Amniotic stem cell (primary cell): ENCODE measurements at places on chromosomes 2 and 18.

DNA sequence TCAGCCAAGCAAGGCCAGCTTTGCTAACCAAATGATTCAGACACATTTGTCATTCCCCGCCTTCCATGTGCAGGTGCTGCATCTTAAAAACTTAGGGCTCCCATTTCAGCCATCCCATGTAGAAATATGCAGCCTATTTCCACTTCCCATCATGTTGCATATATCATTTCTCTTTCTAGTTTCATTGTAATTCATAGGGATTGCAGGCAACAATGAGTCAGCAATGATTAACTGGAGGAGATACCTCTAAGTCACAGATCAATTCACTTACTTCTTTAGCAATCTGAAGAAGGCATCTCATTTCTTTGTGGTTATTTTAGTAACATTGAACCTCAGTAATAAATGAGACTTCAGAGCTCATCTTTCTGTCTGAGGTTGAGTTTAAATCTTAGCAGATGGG is 276.1 kb upstream of the PKDCC start:
- DNase-seq, result no peak

- no peak for DNase-seq
Measured at GRCh38 chr2:127183771-127184170, 36.3 kb downstream of the CYP27C1 start.

DNA sequence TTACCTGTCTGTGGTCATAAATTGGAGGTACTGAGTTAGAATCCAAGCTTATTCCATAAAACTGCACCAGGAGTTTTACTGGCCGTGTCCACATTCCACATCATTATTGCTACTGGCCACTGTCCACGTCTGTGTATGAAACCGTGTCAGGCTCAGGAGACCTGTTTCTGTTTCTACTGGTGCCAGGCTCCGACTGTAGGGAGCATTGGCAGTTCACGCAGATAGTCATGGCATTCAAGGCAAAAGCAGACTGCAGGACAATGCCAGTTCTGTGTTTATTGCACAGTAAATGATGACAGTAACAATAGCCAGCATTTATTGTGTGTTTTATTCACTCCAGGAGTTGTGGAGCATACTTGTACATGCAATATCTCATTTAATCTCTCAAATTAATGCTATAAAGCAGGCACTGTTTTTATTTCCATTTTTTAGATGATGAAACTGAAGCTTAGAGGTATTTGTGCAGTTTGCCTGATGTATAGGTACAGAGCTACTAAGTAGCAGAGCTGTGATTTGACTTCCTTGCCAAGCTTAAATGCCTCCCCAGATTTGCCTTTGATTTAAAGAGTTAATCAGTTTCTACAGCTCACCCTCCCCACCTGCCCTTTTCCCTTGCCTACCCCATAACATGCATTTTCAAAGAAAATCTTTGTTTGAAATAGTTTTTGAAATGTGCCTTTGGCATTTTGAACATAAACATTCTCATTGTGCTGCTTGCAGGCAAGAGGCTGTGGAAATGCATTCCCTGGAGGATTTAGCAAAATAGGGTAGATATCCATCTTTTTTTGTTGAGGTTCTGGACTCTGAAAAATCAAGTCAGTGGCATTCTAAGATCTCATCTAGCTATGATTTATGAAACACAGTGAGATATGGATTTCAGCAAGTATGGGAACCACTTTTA is 55.5 kb downstream of the MAP4K4 start:
- no peak for DNase-seq

- DNase-seq, result no peak
Measured at GRCh38 chr2:229665158-229665557, 49.2 kb downstream of the DNER start.

GRCh38 chr2:58852905-58853304 is 611.8 kb upstream of the FANCL start:
- DNase-seq, result no peak

- no peak for DNase-seq
Measured at GRCh38 chr2:120472891-120473309, 127.0 kb downstream of the INHBB start.

DNA sequence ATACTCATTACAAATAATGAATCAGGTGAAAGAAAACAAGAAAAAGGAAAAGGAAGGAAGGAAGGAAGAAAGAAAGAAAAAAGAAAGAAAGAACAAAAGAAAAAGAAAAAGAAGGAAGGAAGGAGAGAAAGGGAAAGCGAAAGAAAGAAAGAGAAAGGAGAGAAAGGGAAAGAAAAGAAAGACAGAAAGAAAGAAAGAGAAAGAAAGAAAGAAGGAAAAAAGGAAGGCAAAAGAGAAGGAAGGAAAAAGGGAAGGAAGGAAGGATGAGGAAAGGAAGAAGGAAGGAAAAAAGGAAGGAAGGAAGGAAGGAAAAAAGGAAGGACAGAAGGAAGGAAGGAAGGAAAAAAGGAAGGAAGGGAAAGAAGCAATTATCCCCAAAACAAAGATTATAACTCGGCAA is 1460.4 kb upstream of the PIK3C3 start:
- DNase-seq, result no peak

DNA sequence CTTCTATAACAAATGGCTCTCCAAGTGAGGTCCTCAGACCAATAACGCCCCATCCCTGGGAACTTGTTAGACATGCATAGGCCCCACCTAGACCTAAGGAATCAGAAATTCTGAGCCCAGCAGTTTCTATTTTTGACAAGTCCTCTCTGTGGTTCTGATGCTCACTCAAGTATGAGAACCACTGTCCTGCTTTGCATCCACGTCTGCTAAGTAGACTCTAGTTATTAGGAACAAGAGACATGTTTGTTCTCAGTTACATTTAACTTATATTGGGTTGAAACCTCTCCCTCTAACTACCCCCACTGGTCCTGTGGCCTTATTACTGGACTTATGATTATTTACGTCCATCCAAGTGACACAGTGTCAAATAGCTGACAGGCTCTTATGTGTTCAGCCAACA is 70.3 kb downstream of the TMEM17 start:
- DNase-seq, result no peak

- DNase-seq, result peak; percentile 7
Measured at GRCh38 chr2:168490015-168490874, 34.2 kb downstream of the CERS6 start.

- no peak for DNase-seq
Measured at GRCh38 chr2:206798000-206798399, 32.6 kb downstream of the FASTKD2 start.

DNA sequence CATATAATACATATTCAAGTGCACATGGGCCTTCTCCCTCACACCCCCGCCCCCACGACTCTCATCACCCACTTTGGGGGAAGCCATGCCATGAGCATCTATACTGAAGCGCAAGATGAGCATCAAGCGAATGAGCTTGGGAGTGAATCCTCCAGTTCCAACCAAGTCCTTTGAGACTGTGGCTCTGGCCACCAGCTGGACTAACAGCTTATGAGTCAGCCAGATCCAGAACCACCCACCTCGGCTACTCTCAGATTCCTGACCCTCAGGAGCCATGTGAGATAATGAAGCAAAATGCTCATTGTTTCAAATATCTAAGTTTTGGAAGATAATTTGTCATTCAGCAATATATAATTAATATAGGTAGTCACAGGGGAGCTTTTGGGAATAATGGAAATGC is 22.2 kb upstream of the IL1RL1 start:
- DNase-seq, result no peak

- DNase-seq, result no peak
Measured at GRCh38 chr2:182404092-182404491, 22.7 kb downstream of the PDE1A start.

GRCh38 chr2:161017780-161018470 is 142.3 kb upstream of the TANK start:
- no peak for DNase-seq

GRCh38 chr2:33645861-33646260 is 46.8 kb upstream of the FAM98A start:
- DNase-seq, result peak; percentile 45

- no peak for DNase-seq
Measured at GRCh38 chr2:188412190-188412589, 120.5 kb downstream of the GULP1 start.

DNA sequence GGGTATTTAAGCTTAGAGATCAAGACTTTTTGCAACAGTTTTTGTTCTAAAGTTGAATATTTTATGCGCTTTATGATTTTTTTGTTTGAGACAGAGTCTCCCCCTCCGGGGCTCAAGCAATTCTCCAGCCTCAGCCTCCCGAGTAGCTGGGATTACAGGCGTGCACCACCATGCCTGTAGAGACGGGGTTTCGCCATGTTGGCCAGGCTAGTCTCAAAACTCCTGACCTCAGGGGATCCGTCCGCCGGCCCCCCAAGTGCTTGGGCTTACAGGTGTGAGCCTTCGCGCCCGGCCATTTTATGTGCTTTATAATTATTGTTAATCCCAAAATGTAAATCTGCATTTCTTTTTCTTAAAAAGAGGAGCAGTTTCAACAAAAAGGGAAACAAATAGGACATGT is 29.0 kb downstream of the TBR1 start:
- no peak for DNase-seq

DNA sequence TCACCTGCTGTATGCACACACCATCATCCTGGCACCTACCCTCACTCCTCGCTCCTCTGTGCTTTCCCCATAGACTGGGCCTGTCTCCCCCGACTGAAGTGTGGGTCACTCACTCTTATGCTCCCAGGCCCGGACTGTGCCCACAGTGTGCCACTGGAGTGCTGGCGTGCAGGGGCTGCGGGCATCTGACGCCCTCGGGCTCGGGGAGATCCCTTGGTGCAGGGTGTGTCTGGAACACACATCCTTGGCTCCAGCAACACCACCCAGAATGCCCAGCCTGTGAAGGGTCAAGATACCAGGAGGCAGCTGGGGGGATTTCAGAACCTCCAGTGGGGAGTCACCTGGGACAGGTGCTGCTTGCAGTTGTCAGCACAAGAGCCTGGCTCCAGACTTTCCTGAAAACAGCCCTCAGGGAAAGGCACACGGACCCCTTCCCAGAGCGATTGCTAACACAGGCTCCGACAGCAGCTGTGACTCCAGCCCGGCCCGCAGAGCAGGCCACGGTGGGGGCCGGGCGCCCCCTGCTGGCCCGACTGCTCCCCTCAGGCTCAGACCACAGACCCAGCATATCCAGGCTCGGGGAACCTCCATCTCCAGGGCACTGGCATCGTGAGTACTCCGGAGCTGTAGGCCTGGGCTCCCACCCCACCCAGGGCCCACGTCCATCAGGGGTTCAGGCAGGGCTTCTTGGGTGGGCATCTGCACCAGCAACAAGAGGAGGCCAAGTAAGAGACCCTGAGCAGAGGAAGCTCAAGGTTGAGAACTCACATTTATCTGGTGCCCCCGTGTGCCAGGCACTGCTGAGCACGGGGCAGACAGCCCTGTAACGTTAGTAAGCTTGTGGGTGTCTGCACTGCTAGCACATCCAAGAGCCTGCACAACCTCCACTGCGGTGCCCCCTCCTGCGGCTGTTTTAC is 8.6 kb downstream of the HS1BP3 start:
- DNase-seq, result peak; percentile 42

GRCh38 chr18:61607867-61608266 is 274.6 kb downstream of the CDH20 start:
- DNase-seq, result no peak

GRCh38 chr2:25331686-25332365 is 9.9 kb downstream of the DNMT3A start:
- no peak for DNase-seq

- DNase-seq, result no peak
Measured at GRCh38 chr18:34084635-34085034, 140.1 kb downstream of the NOL4 start.

GRCh38 chr2:24457696-24458386 is 33.2 kb upstream of the NCOA1 start:
- no peak for DNase-seq

DNA sequence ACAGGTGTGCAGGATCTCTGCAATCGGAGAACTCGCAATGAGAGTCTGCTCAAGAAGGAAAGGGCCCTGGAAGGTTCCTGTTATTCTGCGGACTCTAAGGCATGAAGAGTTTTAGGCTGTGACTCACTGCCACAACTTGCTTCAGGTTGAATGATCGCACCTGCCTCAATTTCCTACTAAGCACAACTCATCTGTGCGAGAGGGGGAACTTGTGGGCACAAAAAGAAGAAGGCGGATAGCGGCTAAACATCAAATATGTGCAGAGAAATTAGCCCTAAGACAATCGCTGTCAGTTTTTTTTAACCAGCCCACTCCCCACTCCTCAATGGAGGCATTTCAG is 14.0 kb upstream of the CREG2 start:
- DNase-seq, result no peak

DNA sequence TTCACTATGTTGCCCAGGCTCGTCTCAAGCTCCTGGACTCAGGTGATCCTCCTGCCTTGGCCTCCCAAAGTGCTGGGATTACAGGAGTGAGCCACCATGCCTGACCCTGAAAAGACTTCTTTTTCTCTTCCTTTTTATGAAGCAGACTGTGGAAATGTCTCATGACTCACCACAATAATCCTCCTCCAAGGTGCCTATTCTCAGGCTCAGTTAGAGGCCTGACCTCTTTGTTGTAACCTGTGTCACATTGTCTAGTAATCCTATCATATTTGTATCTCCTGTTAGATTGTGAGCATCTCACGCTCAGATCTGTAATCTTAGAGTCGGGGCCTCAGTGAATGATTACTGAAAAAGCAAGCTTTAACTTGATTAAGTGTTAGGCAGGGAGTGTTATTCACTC is 18.3 kb upstream of the TAF4B start:
- no peak for DNase-seq

- DNase-seq, result no peak
Measured at GRCh38 chr18:67926929-67927864, 410.7 kb upstream of the DSEL start.

GRCh38 chr2:95047629-95048510 is 22.4 kb downstream of the MAL start:
- no peak for DNase-seq

- DNase-seq, result no peak
Measured at GRCh38 chr2:172377408-172377807, 50.0 kb upstream of the ITGA6 start.

DNA sequence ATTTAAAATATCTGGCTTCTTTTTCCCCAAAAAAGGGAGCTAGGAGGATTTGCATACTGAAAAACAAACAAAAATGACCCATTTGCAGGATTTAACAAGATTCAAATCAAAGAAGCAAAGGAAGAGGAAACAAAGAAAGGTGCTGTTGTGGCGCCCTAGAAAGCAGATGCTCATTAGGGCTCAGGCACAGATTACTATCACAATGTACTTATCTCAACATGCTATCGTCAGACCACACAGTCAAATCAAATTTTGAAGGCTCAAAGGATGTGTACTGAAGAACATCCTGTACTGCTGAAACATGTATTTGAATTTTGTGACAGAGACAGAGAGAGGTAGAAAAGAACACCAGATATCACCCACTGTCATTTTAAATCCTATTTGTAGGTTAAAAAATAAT is 10.9 kb downstream of the RBMS1 start:
- no peak for DNase-seq

- peak; percentile 55 for DNase-seq
Measured at GRCh38 chr18:3816610-3817363, 366.8 kb downstream of the TGIF1 start.

DNA sequence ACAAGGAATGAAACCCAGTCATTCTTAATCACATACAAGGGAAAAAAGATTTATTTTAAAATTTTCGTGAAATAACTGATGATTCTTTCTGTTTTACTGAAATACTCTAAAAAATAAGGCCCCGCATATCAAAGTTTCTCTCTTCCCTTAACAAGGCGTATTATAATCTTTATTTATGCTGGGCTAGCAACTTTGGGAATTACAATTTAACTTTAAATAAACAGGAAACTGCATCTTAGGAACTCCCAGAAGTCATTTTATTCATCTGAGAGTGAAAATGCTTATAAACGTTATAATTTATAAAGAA is 166.7 kb downstream of the TCF4 start:
- DNase-seq, result no peak
